Stimulated activated CD4-positive, alpha-beta T cell treated with anti-CD3 and anti-CD28 coated beads, TNF-alpha, amount 100 ng/mL, for 48 hours (primary cell): ENCODE measurements at places on chromosomes 6 and 20.

DNA sequence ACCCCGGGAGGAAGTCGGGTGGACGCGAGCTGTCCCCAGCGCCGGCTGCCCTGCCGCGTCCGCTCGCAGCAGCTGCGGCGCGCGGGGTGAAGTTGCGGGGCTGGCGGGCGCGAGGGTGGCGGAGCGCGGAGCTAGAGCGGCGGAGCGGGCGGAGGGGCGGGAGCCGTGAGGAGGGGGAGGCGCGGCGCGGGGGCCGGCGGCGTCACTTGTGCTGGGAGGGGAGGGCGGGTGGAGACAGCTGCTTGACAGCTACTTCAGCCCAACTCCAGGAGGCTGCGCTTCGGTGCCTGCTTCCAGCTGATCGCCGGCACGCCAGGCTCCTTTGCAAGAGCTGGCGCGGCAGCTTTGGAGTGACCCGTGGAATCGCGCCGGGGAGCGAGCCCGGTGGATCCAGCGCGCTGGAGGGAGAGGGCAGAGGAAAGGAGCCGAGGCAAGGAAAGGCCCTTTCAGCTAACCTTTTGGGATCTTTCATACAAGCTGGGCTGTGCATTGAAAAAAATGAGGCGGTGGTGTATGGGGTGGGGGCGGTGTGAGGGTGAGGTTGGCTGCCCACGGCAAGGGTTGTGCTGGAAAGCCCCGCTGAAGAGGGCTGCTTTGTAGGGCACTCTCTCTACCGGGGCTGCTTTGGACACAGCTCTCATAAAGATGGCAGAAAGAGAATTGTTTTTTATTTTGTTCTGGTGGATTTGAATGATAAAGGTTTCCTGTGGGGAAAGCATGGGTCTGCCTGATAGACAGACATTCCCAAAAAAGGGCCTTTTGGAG lies 24.6 kb downstream of the RIPOR2 start:
- no peak for DNase-seq

- no peak for DNase-seq
These were observed 136.1 kb downstream of the TFAP2A start for GRCh38 chr6:10278746-10279145.

DNA sequence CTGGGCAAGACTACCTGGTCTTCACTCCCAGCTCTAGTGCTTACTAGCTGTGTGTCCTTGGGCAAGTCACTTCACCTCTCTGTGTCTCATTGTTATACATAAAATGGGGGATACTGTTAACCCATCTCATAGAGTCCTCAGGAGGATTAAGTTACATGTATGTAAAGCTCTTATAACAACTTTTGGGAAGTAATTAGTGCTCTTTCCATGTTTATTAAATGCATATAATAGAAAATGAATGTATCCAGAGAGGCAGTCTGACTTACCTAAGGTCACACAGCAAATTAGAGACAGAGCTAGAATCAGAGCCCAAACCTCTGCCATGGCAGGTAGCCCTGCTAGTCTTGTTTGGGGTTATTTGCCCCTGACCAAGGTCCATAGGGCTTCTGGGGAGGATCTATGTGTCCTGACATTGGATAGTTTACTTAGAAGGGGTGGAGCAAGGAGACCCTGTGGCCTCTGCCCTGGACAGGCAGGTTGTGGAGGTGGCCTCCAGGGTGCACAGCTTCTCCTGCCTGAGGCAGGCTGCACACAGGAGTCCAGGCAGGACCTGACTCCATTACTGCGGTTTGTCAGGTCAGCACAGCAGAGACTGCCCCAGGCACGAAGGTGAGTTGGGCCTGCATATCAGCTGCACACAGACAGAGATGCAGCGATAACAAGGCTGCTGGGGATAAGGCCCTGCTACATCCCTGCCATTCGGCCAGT lies 8.4 kb upstream of the MAPK13 start:
- no peak for DNase-seq

- no peak for DNase-seq
These were observed 14.7 kb downstream of the FKBP1A start for GRCh38 chr20:1377984-1378734.

GRCh38 chr6:34195726-34196115 lies 41.0 kb upstream of the HMGA1 start:
- no peak for DNase-seq

DNA sequence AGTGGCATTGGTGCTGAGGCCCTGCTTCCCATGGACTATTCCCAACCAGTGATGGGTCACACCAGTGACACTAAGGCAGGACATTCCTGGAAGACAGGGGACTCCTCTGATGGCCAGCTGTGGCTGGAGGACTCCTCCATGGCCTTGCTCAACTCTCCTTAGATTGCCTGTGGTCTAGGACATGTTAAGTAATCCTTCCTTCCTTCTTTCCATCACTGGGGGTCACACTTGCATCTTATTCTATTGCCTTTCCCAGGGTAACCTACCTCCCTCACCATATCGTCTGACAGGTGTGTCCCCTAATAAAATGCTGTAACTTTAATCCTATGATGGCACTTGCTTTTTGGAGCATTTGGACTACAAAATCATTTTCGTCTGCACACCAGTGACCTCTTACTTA lies 24.5 kb upstream of the HLA-A start:
- no peak for DNase-seq

- no peak for DNase-seq
These were observed 65.1 kb upstream of the PTGIS start for GRCh38 chr20:49633023-49633422.

DNA sequence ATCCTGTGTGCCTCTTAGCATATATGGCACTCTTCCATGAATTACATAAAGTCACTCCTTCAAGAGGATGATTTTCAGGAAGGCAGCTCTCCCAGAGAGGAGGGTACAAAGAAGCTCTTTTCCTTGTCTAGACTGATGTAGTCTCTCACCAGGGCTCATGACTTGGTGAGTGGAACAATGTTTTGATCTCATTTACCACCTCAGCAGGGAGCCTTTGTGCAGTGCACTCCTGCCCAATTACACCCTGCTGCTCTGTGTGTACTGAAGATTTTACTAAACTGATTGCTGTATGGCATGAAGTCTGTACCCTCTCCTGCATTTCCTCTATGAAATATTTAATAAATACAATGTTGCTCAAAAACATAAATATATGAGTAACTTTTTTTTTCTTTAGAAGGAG lies 598.3 kb upstream of the HS3ST5 start:
- no peak for DNase-seq

GRCh38 chr6:3411967-3412778 lies 44.7 kb downstream of the SLC22A23 start:
- DNase-seq, result no peak

DNA sequence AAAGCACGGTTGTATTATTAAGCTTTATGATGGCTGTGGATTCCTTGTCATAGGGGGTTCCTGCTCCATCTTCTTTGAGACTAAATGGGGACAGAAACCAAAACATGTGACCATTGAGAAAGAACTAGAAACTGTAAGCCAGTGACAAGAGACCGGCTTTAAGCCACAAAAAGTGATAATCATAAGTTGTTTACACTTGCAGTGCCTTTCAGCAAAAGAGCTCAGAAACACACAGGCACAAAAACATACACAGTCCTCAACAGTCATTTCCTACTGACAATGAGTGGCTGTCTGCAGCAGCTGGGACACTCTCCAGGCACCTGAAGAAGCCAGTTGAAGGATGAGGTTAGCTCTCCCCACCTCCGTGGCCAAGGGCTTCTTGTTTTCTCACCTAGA lies 20.0 kb upstream of the UBE2J1 start:
- DNase-seq, result no peak

- DNase-seq, result no peak
These were observed 58.5 kb downstream of the DLL1 start for GRCh38 chr6:170232186-170233002.

GRCh38 chr6:36514554-36515456 lies 32.5 kb downstream of the STK38 start:
- no peak for DNase-seq

- DNase-seq, result no peak
These were observed 826 bp downstream of the RIMS4 start for GRCh38 chr20:44809380-44810060.

DNA sequence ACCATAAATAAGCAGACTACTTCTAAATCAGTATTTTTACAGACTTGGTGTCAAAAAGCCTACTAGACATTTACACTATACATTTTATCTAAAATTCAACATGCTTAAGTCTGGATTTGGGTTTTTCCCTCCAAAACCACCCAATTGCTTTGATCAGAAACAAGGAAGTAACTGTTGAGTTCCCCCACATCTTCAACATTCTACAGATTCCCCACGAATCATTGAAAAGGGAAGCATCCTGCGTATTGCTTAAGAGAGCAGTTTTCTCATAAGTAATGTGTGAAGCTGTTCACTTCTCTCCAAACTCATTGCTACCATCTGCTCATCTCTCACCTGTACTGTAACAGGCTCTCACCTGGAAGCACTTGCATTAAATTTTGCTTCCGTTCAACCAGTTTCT lies 36.4 kb upstream of the RNF144B start:
- DNase-seq, result no peak

GRCh38 chr20:1184638-1185315 lies at the start of gene TMEM74B:
Gene TMEM74B (minus strand): TSS chr20:1184981. CDS start chr20:1183801, 1,180 bp downstream.
- DNase-seq, result no peak
